Memory B cell (primary cell): ENCODE measurements at places on chromosomes 6 and 20.

DNA sequence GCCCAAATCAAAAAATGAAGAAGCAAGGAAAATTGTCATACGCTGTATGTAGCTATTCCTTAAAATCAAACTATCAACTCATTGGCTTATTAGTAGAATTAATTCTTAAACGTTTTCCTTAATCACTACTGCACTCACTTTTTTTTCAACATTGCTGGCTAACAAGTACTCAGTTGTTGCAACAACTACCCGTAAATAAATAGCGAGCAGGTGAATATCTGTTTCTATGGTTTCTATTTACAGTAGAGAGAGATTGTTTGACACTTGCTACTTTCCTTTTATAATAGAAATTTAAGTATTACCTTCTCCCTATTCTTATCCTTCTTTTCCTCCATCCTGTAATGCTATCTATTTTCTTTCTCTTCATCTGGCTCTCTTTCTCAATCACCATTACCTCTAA lies 25.1 kb downstream of the FRK start:
- no peak overlapping the region for H3K4me3 ChIP-seq
- H3K4me1 ChIP-seq: no peaks in the 10 kb centered on the region
- DNase-seq: no peak
- no peaks in the 10 kb centered on the region for H3K36me3 ChIP-seq
- H3K27me3 ChIP-seq: no peaks in the 10 kb centered on the region

GRCh38 chr6:131061751-131062119 lies 1.3 kb downstream of the EPB41L2 start:
- DNase-seq: no peak
- peak overlapping the region; percentile 9 for H3K27ac ChIP-seq
- H3K4me1 ChIP-seq: peaks cover 23% of the 10 kb centered on the region
- peak overlapping the region; percentile 87 for H3K4me3 ChIP-seq
- no peaks in the 10 kb centered on the region for H3K36me3 ChIP-seq
- H3K27me3 ChIP-seq: no peaks in the 10 kb centered on the region

DNA sequence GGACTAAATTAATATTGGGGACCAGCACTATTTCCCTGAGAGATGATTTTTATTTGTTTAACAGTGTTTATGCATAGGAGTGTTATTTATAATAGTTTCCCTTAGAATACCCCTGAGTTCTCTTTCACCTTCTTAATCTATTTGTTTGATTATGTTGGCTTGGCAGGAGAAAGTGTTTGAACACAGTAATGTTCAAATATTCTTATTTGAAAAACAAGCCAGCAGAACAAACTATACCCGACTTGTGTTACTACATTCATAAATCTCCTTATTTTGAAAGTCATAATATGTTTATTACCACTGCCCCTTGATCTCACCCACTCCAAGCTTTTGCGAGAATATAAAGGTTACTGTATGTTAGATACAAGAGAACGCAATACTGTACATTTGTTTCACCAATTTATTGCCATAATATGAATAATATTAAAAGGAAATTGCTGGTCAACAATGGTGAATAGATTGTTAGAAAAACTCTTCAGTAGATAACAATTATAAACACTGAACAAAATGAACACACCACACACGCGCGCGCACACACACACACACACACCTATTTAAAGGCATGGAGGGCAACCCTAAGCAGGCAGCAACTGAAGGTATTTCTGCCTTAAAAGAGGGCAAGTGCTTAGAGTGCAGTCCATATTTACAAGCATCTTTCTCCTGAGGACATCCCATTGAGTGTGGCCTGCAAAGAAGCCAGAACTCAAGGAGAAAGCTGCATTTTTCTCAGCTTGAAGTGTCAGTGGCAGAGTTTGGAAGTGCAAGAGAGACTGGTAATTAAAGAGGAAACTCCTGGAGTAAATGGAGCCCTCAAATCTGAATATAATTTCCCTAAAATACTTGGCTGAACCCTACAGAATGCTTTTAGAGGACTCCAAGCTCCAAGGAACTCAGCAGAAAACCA lies 279.4 kb upstream of the MAN1A1 start:
- no peak overlapping the region for H3K4me3 ChIP-seq
- no peak overlapping the region for H3K27ac ChIP-seq
- no peaks in the 10 kb centered on the region for H3K4me1 ChIP-seq
- no peak for DNase-seq
- peaks cover 3% of the 10 kb centered on the region for H3K27me3 ChIP-seq

- H3K4me1 ChIP-seq: peaks cover 37% of the 10 kb centered on the region
- no peak for DNase-seq
- H3K27me3 ChIP-seq: no peaks in the 10 kb centered on the region
- no peak overlapping the region for H3K4me3 ChIP-seq
- no peak overlapping the region for H3K27ac ChIP-seq
These were observed 20.4 kb downstream of the GCNT2 start for GRCh38 chr6:10541591-10541990.

GRCh38 chr20:60804918-60805630 lies 447.0 kb upstream of the CDH4 start:
- no peak for DNase-seq
- no peaks in the 10 kb centered on the region for H3K4me1 ChIP-seq
- no peaks in the 10 kb centered on the region for H3K27me3 ChIP-seq
- H3K27ac ChIP-seq: no peak overlapping the region
- no peak overlapping the region for H3K4me3 ChIP-seq
- no peaks in the 10 kb centered on the region for H3K36me3 ChIP-seq

GRCh38 chr6:46053039-46053933 lies 37.6 kb upstream of the CLIC5 start:
- no peak overlapping the region for H3K27ac ChIP-seq
- H3K4me1 ChIP-seq: peaks cover 2% of the 10 kb centered on the region
- DNase-seq: no peak
- H3K4me3 ChIP-seq: no peak overlapping the region

- H3K4me3 ChIP-seq: no peak overlapping the region
- no peaks in the 10 kb centered on the region for H3K27me3 ChIP-seq
- no peak overlapping the region for H3K27ac ChIP-seq
- no peaks in the 10 kb centered on the region for H3K4me1 ChIP-seq
- DNase-seq: no peak
These were observed 505.9 kb upstream of the SYNCRIP start for GRCh38 chr6:86148586-86148985.

- DNase-seq: no peak
- no peaks in the 10 kb centered on the region for H3K4me1 ChIP-seq
- H3K36me3 ChIP-seq: peaks cover 4% of the 10 kb centered on the region
- H3K27me3 ChIP-seq: peaks cover 13% of the 10 kb centered on the region
These were observed 6.9 kb downstream of the PHACTR3 start for GRCh38 chr20:59611286-59611685.

GRCh38 chr6:167000759-167001158 lies 1.6 kb downstream of the CEP43 start:
- H3K27me3 ChIP-seq: no peaks in the 10 kb centered on the region
- H3K27ac ChIP-seq: peak overlapping the region; percentile 40
- peaks cover 23% of the 10 kb centered on the region for H3K4me1 ChIP-seq
- peak overlapping the region; percentile 61 for H3K4me3 ChIP-seq
- DNase-seq: no peak

GRCh38 chr6:151225919-151226318 lies 13.8 kb upstream of the AKAP12 start:
- H3K27ac ChIP-seq: no peak overlapping the region
- no peaks in the 10 kb centered on the region for H3K36me3 ChIP-seq
- DNase-seq: no peak
- H3K4me1 ChIP-seq: no peaks in the 10 kb centered on the region
- H3K4me3 ChIP-seq: no peak overlapping the region

- H3K4me3 ChIP-seq: no peak overlapping the region
- peaks cover 5% of the 10 kb centered on the region for H3K36me3 ChIP-seq
- no peak for DNase-seq
- H3K4me1 ChIP-seq: peaks cover 25% of the 10 kb centered on the region
- H3K27me3 ChIP-seq: no peaks in the 10 kb centered on the region
- H3K27ac ChIP-seq: no peak overlapping the region
These were observed 71.0 kb upstream of the SIRPA start for GRCh38 chr20:1824181-1824580.

- DNase-seq: peak; percentile 3
- no peaks in the 10 kb centered on the region for H3K27me3 ChIP-seq
- H3K27ac ChIP-seq: peak overlapping the region; percentile 77
- H3K4me1 ChIP-seq: peaks cover 37% of the 10 kb centered on the region
These were observed 3.7 kb upstream of the NEDD9 start for GRCh38 chr6:11236076-11236750.

DNA sequence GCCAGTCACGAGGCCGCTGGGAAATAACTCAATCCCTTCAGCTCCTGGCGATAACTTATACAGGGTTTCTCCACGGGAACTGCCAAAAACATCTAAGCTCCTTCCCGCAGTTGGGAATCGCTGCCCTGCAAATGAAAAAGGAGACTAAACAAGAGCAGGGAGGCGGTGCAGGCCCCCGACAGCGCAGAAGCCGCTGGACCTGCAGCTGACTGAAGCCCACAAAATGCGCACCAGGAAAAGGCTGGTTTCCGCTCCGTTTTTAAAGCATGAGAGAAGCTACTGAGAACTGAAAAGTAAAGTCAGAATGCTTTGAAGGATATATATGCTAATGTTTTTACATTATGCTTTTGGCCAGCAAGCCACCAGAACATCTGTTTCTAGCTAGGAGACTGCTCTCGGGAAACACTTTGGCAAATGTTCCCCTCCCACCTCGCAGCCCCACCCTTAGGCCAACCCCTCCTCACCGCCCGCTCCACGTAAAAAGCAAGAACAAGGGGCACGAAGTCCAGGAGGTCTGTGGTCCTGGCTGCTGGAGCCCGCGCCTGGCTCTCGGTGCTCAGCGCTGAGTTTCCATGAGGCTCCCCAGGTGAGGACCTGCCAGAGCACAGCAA lies 90.5 kb downstream of the SOD2 start:
- DNase-seq: no peak
- H3K27me3 ChIP-seq: peaks cover 14% of the 10 kb centered on the region
- H3K4me3 ChIP-seq: no peak overlapping the region
- no peak overlapping the region for H3K27ac ChIP-seq
- no peaks in the 10 kb centered on the region for H3K36me3 ChIP-seq

GRCh38 chr20:43721429-43722152 lies 5.2 kb downstream of the GTSF1L start:
- H3K4me3 ChIP-seq: no peak overlapping the region
- H3K27ac ChIP-seq: no peak overlapping the region
- peaks cover 9% of the 10 kb centered on the region for H3K4me1 ChIP-seq
- H3K36me3 ChIP-seq: no peaks in the 10 kb centered on the region
- H3K27me3 ChIP-seq: no peaks in the 10 kb centered on the region
- no peak for DNase-seq

GRCh38 chr6:170285482-170285881 lies 5.4 kb downstream of the DLL1 start:
- no peaks in the 10 kb centered on the region for H3K36me3 ChIP-seq
- H3K27ac ChIP-seq: no peak overlapping the region
- no peak overlapping the region for H3K4me3 ChIP-seq
- peaks cover 14% of the 10 kb centered on the region for H3K4me1 ChIP-seq
- DNase-seq: no peak

GRCh38 chr6:11002176-11002575 lies 41.9 kb downstream of the ELOVL2 start:
- H3K27me3 ChIP-seq: peaks cover 11% of the 10 kb centered on the region
- H3K4me3 ChIP-seq: no peak overlapping the region

DNA sequence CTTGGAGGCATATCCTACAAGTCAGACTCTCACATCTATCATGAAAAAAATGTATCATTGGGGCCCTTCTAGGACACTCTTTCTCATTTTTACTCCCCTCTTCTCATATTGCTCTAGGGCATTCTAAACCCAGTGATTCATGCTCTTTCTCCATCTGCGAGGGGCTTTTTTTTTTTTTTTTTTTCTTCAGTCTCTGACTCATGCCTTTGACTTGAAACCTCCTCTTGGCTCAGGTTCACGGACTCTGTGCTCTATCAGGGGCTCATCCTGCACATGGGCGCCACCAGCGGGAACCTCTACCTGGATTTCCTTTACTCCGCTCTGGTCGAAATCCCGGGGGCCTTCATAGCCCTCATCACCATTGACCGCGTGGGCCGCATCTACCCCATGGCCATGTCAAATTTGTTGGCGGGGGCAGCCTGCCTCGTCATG lies 17.8 kb downstream of the SLC22A1 start:
- no peaks in the 10 kb centered on the region for H3K4me1 ChIP-seq
- H3K4me3 ChIP-seq: no peak overlapping the region
- H3K27ac ChIP-seq: no peak overlapping the region
- peaks cover 2% of the 10 kb centered on the region for H3K36me3 ChIP-seq

- DNase-seq: no peak
- no peaks in the 10 kb centered on the region for H3K36me3 ChIP-seq
- H3K27ac ChIP-seq: no peak overlapping the region
- H3K27me3 ChIP-seq: peaks cover 2% of the 10 kb centered on the region
These were observed 72.8 kb upstream of the CDYL start for GRCh38 chr6:4703382-4703781.

GRCh38 chr20:57582432-57583288 lies 21.8 kb downstream of the PCK1 start:
- H3K4me3 ChIP-seq: no peak overlapping the region
- DNase-seq: no peak
- peaks cover 2% of the 10 kb centered on the region for H3K36me3 ChIP-seq
- H3K4me1 ChIP-seq: peaks cover 5% of the 10 kb centered on the region
- no peak overlapping the region for H3K27ac ChIP-seq

DNA sequence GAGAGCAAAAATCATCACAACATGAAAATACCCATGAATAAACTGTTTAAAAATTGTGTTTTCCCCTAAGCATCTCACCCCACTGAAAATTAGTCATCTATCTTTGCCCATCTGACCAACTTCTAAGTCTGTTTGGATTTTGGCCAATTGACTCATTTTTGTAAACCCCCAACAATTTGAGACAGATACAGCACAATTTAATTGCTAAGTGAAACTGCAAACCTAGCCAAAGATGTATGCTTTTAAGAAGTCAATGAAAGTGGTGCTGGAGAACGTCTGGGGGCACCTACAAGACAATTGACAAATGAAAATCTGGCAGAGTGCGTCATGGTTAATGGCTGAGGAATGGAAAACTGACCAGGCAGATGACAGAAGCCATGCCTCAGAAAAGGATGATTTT lies 30.9 kb upstream of the SLC24A3 start:
- no peaks in the 10 kb centered on the region for H3K4me1 ChIP-seq
- no peaks in the 10 kb centered on the region for H3K27me3 ChIP-seq
- no peak overlapping the region for H3K27ac ChIP-seq

- no peak overlapping the region for H3K4me3 ChIP-seq
- no peak for DNase-seq
- H3K27me3 ChIP-seq: peaks cover 12% of the 10 kb centered on the region
- peaks cover 2% of the 10 kb centered on the region for H3K36me3 ChIP-seq
These were observed 19.3 kb upstream of the RIMS4 start for GRCh38 chr20:44829688-44830087.

- H3K4me1 ChIP-seq: peaks cover 3% of the 10 kb centered on the region
- H3K27ac ChIP-seq: no peak overlapping the region
- no peak for DNase-seq
These were observed 142.7 kb downstream of the LRRC1 start for GRCh38 chr6:53937461-53937860.
